ENCODE measurements at places on chromosomes 12 and 14.

- DNase-seq = no peak
Observed at GRCh38 chr12:101078536-101079285, 131.3 kb downstream of the SLC5A8 start.

DNA sequence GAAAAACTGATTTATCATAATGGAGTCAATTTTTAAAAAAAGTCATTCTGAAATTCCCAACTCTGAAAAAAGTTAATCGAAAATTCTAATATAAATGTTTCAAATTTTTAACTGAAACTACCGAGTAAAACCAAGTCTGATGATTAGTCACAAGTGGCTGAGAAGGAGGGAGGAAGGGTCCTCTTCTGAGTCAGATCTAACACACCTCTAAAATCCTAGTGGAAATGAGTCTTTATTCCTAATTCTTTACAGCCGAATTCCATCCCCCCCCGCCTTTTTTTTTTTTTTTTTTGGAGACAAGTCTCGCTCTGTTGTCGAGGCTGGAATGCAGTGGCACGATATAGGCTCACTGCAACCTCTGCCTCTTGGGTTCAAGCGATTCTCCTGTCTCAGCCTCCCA lies 37.9 kb downstream of the RAD9B start:
- no peak for DNase-seq

GRCh38 chr12:46493150-46493833 lies 120.7 kb upstream of the SLC38A2 start:
- DNase-seq = no peak

DNA sequence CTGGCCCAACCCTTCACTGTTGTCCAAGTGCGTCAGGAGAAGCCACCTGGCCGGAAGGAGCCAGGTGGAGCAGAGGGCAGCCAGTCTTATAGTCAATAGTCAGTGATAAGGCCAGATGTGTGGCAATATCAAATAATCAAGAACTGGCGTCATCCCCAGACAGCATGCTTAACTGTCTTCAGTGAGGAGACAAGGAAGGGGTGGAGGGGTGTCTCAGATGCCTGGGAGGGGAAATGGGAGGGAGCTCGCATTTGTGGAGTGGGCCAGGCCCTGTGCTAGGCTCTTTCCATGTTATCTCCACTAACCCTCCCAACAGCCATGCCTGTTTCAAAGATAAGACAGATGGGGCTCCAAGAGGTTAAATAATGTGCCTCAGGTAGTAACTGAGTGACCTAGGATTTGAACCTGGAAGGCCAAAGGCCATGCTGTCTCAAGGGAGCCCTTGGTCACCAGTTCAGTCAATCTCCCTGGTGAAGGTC lies 48.9 kb upstream of the FOS start:
- DNase-seq = no peak

DNA sequence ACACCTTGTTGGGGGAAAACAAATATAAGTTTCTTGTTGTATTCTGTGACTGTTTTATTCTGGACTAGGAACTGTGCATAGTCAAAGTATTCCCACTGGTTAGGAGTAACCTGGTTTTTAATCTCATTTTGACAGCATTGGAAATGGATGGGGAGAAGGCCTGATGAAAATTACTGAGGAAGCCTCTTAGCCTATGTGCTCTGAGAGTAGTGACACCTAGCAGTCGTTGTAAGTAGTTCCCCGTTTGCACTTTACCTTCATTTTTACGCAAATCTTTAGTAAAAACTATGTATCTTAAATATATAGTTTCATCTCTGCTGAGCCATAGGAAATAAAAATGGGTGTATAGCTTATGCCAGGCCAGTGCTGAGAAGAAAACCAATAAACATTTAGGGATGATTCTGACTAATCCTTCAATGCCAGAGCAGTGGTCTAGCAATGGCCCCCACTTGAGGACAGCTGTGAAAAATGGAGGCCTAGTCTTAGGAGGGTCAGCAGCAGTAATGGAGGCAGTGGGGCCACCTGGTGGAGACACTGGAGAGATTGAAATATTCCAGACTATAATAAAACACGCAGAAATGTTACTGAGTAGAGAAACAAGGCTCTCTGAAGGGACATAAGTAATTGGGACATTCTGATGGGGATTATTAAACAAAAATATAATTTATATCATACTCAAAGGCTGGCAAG lies 133.2 kb upstream of the NOVA1 start:
- no peak for DNase-seq

DNA sequence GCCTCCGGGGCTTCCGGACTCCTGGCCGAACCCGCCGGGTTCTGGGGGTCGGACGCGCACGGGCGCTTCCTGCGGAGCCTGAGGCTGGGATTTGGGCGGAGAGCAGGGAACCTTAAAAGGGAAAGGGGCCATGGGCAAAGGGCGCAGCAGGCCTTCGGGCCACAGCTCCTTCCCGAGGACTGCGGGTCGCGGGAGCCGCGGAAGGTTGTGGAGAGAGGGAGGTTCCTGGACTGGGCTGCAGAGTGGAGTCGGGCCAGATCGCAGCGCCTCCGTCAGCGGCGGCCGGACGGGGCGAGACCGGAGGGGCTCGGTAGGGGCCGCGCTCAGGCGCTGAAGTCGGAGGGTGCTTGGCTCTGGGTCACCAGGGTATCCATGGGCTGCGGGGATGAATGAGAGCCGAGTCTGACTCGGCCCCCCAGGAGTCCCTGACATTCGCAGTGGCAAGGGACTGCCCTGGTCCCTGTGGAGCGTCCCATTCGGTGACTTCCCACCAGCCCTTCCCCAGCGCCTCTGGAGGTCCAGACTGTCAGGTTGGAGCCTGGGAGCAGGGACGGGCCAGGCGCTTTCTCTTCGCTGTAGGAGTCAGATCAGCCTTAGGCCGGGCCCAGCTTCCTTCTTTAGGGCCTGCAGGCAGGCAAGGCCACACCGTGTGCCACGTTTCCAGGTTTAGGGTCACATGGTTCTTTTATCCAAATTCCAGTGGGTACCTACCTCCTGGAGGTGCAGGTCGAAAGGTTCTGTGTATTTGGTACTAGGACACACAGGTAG lies 938 bp upstream of the SLC25A29 start:
- DNase-seq = no peak

GRCh38 chr12:25702553-25702952 lies 149.5 kb upstream of the LMNTD1 start:
- DNase-seq = no peak

DNA sequence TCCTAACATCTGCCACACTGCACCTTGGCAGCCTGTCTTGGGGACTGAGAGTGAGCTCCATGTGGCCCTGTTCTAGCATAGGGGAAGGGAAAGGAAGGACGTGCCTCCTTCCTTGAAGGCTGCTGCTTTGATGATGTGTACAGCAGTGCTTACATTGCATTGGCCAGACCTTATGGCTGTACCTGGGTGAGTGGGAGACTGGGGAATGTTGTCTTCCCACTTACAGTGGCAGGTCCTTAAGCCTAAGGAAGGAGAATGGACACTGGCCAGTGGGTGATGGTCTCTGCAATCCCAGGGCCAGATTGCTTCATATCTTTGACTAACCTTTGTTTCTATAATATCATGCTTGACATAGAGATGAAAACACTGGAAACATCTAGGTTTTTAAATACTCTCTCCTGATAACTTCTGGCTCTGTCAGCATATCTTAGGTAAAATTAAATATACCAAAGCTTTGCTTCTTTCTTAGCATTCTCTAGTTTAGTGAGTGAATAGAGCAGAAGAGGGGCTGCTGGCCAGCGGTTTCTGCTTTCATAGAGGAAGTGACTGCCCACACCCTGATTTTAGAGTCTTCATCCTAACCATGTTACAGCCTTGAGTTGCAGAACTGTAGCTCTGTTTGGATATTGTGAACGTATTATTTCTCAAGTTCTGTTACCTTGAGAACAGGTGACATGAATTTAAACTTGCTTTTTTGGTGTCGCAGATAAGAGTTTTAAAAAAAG lies 27.2 kb downstream of the KLC1 start:
- no peak for DNase-seq

GRCh38 chr12:113506867-113507266 lies 35.2 kb upstream of the LHX5 start:
- no peak for DNase-seq

GRCh38 chr12:55861396-55861795 lies 18.7 kb upstream of the MMP19 start:
- DNase-seq = no peak

DNA sequence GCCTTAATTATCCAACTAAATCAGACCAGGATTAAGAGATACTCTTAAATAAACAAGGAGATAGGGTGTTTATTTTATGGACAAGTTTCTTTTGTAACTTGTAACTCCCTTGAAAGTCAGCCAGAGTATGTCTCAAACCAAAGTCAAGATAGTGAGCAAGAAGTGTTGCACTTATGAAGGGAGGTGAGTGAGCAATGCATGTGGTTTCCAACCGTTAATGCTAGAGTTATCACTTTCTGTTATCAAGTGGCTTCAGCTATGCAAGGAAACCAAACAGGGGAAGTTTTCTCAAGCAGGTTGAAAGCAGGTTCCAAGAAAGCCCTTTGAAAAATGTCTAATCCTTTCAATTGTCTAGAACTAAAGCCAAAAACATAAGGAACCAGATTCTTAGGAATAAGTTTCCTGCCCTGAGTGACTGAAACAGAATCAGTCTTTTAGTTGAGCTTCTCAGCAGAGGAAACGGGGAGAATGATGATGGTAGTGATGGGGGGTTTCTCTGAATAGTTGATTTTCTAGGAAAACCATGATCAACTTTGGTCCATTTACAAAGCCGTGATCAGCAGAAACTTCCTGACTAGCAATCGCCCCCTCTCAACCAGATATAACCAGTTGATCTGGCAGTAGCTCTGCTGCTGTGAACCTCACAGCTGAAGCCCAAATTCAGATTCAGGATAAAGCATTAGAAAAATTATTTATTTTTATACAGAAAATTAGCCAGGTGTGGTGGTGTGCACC lies 128.4 kb downstream of the DAD1 start:
- DNase-seq = peak; percentile 43

- no peak for DNase-seq
Observed at GRCh38 chr14:83826838-83827237, 1703.1 kb upstream of the FLRT2 start.

- DNase-seq = no peak
Observed at GRCh38 chr14:71532344-71532743, 399.9 kb upstream of the RGS6 start.

DNA sequence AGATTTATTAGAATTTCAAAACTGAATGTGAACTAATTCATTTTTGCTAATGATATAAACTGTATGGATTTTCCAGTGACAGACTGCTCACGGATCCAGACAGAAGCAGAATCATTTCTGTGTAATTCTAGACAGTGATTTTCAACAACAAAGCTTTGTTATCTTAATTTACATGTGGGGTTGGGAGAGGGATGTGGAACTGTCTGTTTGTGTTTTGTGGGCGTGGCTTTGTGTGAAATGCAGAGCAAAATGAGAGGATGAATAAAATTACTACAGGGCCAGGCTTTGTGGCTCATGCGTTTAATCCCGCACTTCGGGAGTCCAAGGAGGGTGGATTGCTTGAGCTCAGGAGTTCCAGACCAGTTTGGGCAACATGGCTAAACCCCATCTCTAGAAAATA lies 834.7 kb downstream of the GALC start:
- DNase-seq = no peak

GRCh38 chr12:104713444-104713843 lies 244.6 kb downstream of the SLC41A2 start:
- DNase-seq = no peak

GRCh38 chr12:126419131-126419530 lies 1353.9 kb downstream of the AACS start:
- no peak for DNase-seq

DNA sequence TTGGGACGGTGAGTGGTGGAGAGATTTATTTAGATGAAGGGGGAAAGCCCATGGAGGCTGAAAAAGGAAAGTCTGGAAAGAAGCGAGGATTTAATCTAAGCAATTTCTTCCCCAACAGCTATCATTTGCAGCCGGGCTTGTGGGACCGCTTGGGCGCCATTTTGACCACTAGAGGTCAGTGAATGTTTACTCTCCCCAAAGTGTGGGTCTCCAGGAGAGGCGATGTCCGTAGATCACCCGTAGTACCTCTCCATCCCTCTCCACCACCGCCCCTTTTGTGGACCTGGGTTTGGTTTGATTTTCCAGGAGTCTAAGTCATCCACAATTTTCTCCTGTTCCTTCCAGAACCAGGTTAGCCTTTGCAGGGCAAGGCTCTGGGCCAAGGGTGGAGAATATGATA lies 91.2 kb upstream of the PARP11 start:
- peak; percentile 50 for DNase-seq

- no peak for DNase-seq
Observed at GRCh38 chr12:25705261-25705660, 152.2 kb upstream of the LMNTD1 start.

GRCh38 chr12:116508145-116509121 lies 50.7 kb upstream of the MAP1LC3B2 start:
- peak; percentile 45 for DNase-seq

DNA sequence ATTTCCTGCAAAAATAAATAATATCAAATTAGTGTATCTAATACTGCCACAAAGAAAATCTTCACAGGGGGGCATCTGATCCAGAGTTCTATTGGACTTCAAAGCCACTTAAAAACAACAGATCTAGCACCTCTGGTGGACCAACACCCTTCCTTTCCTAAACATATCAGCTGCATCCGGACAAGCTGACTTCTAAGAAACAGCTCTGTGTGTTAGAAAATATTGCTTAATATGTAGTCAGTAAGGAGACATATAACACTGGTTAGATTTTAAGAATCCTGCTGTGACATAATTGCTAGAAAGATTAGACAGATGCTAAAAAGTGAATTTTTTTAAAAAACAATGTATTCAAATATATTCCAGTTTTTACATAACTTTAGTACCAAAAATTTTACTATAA lies 61.1 kb upstream of the PTPRB start:
- no peak for DNase-seq

DNA sequence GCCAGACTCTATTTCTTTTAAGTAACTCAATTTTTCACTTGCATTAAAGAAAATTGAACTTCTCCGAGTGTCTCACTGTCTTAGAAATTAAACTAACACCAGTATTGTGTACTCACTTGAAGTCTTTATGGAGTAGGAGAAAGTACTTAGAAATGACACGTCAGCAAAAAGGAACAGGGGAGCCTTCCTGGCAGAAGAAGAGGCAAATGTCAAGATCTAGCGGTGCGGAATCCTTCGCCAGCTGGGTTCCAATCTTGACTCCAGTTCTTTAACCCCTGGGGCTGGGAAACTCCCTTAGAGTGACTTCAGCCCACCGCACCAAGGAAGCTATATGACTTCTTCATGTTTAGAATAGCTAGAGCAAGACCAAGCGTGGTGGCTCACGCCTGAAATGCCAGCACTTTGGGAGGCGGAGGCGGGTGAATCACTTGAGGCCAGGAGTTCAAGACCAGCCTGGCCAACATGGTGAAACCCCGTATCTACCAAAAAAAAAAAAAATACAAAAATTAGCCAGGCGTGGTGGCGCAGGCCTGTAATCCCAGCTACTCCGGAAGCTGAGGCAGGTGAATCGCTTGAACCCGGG lies 34.4 kb downstream of the WBP11 start:
- peak; percentile 33 for DNase-seq

DNA sequence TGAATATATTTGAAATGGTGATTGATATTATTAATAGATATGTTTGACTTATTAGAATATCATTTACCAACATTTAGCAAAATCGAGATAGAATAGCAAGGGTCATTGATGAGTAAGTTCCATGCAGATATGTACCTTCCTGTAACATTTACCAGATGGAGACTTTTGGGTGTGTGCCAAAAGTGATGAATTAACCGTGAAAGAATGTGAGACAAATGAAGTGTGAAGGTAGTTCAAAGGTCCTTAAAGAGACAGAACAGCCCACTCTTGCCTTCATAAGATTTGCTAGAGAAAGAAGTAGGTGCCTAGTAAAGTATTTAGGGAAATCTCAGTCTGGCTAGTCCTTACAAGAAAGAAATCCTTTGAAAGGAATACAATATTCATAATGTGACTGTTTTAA lies 45.5 kb downstream of the FGD4 start:
- no peak for DNase-seq

- DNase-seq = no peak
Observed at GRCh38 chr14:72165229-72165698, 233.0 kb downstream of the RGS6 start.
